Panc1 (cell line): ENCODE measurements at places on chromosomes 16 and 17.

DNA sequence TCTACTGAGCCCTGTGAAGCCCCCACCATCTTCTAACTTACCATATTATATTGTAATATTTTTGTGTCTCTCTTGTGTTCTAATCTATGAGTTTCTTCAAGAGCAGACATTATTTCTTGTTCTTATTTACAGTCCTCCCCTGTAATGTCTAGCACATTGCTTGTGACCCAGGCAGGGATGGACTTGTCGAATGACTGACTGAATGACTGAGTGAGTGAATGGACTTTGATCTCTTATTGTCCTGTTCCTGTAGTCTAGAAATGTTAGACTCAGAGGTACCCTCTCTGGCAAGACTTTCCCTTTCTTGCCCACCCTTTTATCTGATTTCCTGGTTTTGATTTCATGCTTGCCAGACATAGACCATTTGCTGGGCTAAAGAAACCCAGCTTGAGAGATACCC, 35.0 kb upstream of the MED13 start:
- H3K36me3 ChIP-seq, result no peaks in the 10 kb centered on the region
- no peaks in the 10 kb centered on the region for H3K4me1 ChIP-seq
- H3K27me3 ChIP-seq, result no peaks in the 10 kb centered on the region

GRCh38 chr17:30279156-30279555, 12.6 kb downstream of the BLMH start:
- no peaks in the 10 kb centered on the region for H3K27me3 ChIP-seq
- peaks cover 18% of the 10 kb centered on the region for H3K36me3 ChIP-seq
- no peak for DNase-seq
- H3K4me1 ChIP-seq, result no peaks in the 10 kb centered on the region

- DNase-seq, result no peak
- peaks cover 9% of the 10 kb centered on the region for H3K4me1 ChIP-seq
- no peaks in the 10 kb centered on the region for H3K27me3 ChIP-seq
- peak within 1 kb of the TSS; percentile 79 for H3K27ac ChIP-seq
- H3K4me3 ChIP-seq, result peak within 1 kb of the TSS; percentile 67
These were observed at the start of gene ULK2 for GRCh38 chr17:19867329-19868078. Gene ULK2 (minus strand): TSS chr17:19867936. CDS start chr17:19867417, 519 bp downstream.

DNA sequence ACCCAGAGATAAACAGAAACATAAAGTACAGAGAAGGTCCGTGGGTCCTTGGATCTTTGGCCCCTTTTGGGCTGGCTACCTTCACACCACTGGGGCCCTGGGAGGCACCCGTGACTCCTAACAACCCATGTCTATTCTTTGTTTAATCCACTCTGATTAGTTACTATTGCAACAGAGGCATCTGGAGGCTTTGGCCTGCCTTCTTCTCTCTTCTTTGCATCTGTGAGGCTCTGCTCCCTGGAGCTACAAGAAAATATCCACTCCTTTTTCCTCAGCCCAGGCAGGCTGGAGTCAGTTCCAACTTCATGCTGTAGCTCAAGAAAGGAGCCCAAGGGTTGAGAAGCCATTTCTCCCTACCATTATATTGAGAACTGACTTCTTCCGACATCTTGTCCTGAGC, 9.5 kb upstream of the CMIP start:
- no peaks in the 10 kb centered on the region for H3K27me3 ChIP-seq
- no peaks in the 10 kb centered on the region for H3K36me3 ChIP-seq
- no peak overlapping the region for H3K27ac ChIP-seq
- no peaks in the 10 kb centered on the region for H3K4me1 ChIP-seq
- DNase-seq, result no peak

DNA sequence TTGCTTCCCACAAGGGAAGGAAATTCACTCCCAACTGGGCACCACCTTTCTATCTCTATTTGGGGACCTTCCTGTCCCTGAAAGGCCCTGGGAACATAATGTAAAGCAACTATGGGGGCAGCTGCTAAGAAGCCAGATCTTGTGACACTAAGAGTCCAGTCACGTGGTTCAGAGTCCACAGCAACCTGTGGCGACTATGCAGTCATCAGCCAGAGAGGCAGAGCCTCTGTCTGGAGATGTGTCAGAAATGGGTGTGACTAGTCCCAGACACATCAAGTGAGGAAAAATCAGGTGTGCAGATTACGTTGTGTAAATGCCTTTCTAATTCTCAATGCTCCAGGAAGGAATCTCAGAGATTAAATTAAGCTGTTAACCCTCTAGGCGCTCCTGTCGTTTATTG, 26.6 kb upstream of the SKAP1 start:
- peaks cover 6% of the 10 kb centered on the region; the same call in 1 of the 2 replicates for H3K4me1 ChIP-seq
- no peaks in the 10 kb centered on the region for H3K36me3 ChIP-seq
- H3K4me3 ChIP-seq, result no peak overlapping the region
- H3K27ac ChIP-seq, result no peak overlapping the region
- H3K27me3 ChIP-seq, result no peaks in the 10 kb centered on the region; the same call in 1 of the 2 replicates
- DNase-seq, result no peak
